ENCODE measurements at places on chromosomes 3 and 15.

- DNase-seq = peak; percentile 27
Measured at GRCh38 chr15:100738614-100739013, 136.2 kb downstream of the ASB7 start.

DNA sequence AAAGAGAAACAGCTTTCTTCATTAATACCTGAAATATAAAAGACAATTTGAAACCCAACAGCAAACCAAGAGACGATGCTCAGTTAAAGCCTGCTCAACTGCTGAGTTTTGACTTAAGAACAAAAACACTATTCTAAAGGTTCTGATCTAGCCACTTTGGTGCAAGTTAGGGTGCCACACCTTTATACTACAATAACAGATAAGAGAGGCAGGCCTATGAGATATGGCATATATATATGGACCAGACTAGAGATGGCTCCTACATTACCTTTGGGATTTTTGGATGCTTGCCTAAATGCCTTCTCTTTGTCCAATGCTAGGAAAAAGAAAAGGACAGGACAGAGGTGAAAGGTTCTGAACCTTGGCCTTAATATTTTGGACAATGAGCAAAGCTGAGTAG, 68.6 kb downstream of the INO80 start:
- no peak for DNase-seq

- no peak for DNase-seq
Measured at GRCh38 chr15:69557707-69558409, 105.2 kb downstream of the RPLP1 start.

DNA sequence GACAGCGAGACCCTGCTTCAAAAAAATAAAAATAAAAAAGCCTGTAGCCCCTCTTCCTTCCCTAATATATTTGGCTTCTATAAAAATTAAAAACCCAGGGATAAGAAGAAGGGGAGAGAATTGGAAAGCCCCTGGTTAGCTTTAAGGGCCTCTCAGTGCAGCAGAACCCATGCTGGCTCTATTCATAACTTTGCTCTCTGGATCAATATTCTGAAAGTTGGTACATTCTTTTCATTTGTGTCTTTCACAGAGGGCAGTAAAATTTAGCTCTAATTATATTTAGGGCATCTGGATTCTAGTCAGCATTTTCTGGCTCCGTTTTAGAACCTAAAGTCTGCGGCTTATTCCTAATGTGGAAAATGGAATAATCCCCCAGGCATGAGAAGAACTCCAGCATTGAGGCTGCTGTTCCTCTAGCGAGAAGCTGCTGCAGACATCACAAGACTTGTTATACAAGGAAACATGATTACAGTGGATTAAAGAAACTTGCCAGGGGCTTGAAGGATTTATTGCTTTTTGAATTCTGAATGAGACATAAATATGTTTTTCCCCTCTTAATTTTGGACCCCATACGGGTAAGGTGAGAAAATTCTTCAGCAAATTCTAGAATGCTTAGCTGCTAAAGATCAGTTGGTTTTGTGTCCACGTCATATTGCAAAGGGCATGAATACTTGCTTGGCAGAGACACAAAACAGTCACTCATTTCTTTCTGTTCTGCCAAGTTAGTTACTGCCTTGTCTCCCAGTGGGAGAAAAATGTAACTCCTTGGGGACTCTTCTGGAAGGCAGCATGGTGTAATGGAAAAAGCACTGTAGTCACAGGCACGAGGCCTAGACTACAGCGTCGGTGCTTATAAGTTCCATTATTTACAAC, 177.7 kb downstream of the VGLL4 start:
- no peak for DNase-seq

GRCh38 chr15:31579282-31579681, 252.6 kb downstream of the KLF13 start:
- no peak for DNase-seq

DNA sequence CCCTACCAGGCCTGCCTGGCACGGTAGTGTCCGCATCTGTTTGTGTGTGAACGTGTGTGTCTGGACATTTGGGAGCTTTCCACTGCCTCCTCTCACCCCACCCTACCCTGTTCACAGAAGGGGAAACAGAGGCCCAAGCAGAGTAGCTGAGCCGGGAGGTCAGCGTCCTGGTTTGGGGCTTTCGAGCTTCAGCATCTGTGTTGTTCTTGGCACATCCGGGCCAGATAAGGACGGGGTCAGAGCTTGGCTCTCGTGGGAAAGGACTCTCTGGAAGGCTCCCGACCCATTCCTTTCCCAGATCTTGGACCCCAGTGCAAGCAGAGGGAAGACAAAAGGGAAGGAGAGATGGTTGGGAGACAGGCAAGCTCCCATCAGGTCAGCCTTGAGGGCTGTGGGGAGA, 6.3 kb upstream of the PTH1R start:
- no peak for DNase-seq

GRCh38 chr3:45000823-45001222, 24.8 kb downstream of the EXOSC7 start:
- no peak for DNase-seq

- no peak for DNase-seq
Measured at GRCh38 chr3:144381607-144382006, 410.0 kb downstream of the DIPK2A start.

- no peak for DNase-seq
Measured at GRCh38 chr3:125051715-125052581, 3.8 kb downstream of the HEG1 start.

DNA sequence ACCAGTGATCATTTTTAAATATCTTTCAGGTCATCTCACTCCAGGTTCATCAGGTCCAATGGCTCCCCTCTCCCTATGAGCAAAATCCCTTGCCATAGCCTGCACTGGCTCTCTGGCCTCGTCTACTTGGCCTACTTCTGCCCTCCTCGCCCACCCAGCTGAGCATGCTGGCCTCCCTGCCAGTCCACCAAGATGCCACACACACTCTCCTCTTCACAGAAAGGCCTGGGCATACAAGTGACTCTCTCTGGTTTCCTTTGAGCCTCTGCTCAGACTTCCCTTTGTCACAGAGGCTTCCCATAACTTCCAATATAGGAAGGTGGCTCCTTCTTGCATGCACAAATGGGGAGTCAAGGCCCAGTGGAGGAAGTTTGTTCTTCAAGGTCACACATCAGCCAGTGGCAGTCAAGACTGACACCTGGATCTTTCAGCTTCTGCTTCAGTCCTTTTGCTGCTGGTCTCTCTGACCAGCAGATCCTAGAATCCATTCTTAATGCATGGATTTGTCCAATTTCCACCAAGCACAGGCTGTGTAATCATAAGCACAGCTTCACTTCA, 223.2 kb upstream of the HES1 start:
- DNase-seq = no peak

- no peak for DNase-seq
Measured at GRCh38 chr3:150240891-150241290, 167.2 kb upstream of the TSC22D2 start.

- no peak for DNase-seq
Measured at GRCh38 chr3:49428752-49429080, 408 bp downstream of the NICN1 start.

- no peak for DNase-seq
Measured at GRCh38 chr3:186046838-186047237, 62.1 kb downstream of the ETV5 start.

DNA sequence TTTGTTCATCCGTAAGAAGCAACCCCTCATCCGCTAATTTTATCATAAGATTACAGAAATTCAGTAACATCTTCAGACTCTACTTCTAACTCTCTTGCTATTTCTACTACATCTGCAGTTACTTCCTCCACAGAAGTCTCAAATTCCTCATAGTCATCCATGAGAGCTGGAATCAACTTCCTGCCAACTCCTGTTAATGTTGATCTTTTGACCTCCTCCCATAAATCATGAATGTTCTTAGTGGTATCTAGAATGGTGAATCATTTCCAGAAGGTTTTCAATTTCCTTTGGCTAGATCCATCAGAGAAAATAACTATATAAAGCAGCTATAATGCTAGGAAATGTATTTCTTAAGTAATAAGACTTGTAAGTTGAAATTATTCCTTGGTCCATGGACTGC, 115.1 kb downstream of the TAFA4 start:
- no peak for DNase-seq

- DNase-seq = no peak
Measured at GRCh38 chr3:37920156-37920699, 58.5 kb downstream of the CTDSPL start.

DNA sequence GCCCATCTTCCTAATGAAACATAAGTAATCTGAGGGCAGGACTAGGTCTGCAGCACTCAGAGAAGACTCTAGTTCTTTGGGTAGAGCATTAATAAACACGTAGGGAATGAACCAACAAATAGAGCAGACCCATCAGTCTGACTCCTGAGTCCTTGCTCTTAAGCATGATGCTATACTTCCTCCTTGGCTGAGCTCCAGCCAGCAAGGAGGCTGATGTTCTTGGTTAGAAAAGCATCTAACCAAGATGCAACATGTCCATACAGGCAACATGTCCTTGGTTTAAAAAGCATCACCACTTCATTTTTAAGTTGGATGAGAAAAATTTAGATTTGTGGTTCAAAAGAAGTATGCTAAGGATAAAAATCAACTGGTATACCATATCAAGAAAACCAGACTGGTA, 8.5 kb upstream of the MYH15 start:
- DNase-seq = no peak

DNA sequence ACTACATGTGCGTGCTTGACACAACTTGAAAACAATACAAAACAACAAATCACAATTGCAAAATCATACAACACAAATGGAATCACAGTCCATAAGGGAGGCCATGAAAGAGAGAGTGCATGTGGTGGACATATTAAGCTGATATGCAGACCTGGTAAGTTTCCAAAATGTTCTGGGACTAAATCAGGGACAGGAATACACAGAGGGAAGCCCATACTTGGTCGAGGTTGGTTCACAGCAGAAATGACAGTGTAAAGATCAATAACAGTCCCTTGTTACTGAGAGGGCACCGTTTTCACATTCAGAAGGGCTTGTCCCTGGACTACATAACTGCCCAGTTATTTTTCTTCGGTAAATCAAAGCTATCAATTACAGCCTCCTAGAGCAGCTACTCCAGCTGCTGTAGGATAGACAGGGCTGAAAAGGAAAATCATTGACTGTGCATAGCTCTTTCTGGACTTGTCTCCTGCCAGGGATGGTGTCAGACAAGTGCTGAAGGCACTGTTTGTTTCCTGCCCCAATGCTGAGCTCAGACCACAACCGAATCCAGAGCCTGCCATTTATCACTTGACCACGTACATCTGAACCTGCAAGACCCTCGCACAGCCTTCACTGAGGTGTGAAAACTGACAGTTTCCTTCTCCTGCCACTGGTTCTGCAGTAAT, 79.5 kb upstream of the KCNMB2 start:
- no peak for DNase-seq

GRCh38 chr15:87387766-87388165, 868.8 kb downstream of the NTRK3 start:
- no peak for DNase-seq

DNA sequence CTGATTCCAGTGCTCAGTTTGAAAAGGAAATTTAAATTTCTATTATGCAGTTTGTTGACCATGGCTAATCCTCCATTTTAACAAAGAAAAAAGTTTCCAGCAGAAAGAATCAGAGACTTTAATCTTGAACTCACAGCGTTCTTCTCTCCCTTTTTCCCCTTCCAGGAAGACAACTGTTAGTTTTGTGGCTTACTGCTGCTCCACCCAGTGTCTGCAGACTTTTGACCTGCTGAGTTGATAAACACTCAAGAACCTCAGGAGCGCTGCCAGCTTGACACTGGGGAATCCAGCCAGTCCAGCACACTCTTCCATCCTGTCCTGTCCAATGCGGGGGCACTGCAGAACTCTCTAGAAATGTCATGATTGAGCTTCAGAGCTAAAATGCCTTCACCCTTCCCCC, 134.6 kb downstream of the LRRC28 start:
- no peak for DNase-seq

DNA sequence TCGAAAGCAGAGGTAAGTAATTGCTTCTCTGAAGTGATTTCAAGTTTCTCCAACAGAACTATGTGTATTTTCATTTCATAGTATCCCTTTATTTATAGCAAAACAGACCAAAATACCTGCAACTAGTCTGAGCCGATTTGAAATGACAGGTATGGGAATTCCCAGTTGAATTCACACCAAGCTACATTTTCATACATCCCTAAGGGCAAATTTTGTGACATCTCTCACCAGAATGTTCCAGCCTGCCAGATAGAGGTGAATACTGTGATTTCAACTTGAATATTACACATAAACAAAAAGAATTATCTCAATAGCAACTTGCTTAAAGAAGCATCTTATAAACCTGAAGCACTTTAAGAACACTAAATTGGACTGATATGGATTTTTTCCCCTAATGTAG, 235.7 kb downstream of the SLC9A9 start:
- no peak for DNase-seq

GRCh38 chr15:79378394-79379109, 53.6 kb upstream of the MINAR1 start:
- DNase-seq = no peak

DNA sequence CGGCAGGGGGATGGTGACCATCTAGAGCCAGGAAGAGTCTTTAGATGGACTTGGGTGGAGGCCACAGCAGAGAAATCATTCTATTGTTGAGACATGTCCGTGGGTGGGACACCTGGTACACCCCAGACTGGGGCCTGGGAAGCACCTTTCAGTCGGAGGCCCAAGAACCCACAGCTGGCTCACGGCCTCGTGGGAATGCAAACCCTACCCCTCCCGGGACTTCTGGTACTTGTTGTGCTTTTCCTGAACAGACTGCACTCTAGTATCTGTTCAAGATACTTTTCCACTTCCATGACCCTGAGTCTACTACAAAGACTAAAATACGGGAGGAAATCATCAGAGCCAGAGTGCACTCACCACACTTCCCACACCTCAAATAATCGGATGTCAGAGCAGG, 60.7 kb downstream of the BDH1 start:
- DNase-seq = no peak

- DNase-seq = no peak
Measured at GRCh38 chr3:140189267-140189666, 254.3 kb downstream of the CLSTN2 start.

- no peak for DNase-seq
Measured at GRCh38 chr15:59059076-59059597, 45.8 kb upstream of the CCNB2 start.

- no peak for DNase-seq
Measured at GRCh38 chr3:99965077-99965476, 147.4 kb downstream of the CMSS1 start.

GRCh38 chr3:153901152-153901551, 220.0 kb upstream of the ARHGEF26 start:
- no peak for DNase-seq

GRCh38 chr3:81853431-81853830, 92.0 kb upstream of the GBE1 start:
- no peak for DNase-seq

DNA sequence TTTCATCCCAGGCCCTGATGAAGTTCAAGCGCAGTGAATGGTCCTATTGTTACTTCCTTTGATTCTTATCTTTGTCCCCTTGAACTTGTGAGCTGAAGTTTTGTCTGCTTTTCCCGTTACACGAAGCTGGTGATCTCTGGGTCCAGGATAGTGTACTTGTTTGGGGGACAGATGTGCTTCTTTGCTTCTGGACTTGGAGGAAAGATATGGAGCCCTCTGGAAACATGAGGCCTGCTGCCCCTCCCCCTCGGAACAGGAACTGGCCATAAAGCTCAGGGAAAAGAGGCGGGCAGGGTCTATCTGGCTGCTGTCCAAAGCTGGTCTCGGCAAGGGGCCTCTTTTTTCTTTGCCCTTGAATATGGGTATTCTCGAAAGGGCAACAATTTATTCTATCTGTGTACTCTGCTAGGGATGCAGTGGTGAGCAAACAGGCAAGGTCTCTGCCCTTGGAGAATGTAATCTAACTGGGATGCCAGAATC, 47.6 kb downstream of the IDH2 start:
- DNase-seq = no peak

GRCh38 chr15:71133747-71134472, 18.6 kb downstream of the THSD4 start:
- DNase-seq = no peak

Data from NCI-H187 (cell line).